KG1 (cell line): ENCODE measurements at places on chromosomes 5 and 9.

DNA sequence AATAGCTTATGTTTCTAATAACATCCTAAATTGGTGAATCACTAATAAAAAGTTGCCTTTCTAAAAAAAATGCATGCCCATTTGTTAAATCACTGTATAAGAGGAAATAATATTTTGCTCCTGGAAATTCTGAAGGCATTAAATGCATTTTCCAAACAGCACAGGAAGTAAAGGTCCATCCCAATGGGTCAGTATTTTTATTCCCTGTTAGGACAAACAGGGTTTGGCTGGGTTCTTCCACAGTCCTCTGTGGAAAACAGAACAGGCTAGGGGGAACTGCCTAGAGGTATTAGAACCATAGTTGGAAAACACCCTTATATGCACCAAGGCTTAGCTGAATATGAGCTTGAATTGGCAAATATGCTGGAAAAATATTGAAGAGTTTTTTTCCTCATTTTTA lies 85.2 kb downstream of the OXCT1 start:
- DNase-seq: no peak

DNA sequence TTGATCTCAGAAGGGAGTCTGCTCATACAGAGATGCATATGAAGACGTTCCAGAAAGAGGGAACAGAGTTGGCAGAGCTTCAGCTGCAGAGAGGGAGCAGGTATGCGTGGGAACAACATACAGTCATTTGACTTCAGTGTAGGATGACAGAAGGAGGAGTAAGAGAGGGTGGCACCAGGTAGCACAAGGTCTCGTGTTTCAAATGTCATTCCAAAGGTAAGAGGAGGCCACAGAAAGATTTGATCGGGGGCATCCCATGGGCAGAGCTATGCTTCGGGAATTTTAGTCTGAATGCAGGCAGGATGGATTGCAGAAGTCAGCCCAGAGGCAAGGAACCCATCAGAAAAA lies 367.1 kb downstream of the CDK5RAP2 start:
- no peak for DNase-seq

DNA sequence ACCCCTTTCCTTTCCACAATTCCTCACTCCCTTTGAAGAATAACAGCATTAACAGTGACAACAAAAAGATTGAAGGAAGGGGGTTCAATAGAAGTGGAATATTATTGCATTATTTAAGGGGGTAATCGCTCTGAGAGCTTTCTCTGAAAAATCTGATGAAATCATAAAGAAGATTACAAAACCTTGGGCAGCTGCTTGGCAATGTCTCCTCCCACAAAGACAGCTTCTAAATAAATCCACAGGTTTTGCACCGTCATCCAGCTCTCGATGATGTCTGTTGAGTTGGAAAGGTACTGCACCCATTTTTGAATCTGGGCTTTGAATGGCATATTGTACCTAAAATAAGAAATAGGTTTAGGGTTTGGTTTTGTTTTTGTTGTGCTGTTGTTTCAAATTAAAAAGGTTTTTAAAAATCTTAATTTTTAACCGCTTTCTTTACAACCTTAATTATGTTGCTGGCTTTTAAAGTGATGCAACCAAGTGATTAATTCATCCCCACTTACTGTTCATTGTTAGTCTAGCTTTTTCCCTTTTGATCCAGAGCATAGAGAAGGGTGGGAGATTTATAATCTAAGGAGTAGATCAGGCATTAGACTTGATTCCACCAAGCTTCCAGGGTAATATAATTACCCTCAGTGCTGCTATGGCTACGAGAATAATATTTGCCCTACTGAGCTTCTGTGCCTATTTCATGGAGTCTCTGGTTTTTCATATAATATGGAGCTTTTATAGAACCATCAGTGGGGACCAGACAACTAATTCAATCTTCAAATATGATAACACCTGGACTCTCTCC lies 85.0 kb downstream of the DNAH5 start:
- no peak for DNase-seq

DNA sequence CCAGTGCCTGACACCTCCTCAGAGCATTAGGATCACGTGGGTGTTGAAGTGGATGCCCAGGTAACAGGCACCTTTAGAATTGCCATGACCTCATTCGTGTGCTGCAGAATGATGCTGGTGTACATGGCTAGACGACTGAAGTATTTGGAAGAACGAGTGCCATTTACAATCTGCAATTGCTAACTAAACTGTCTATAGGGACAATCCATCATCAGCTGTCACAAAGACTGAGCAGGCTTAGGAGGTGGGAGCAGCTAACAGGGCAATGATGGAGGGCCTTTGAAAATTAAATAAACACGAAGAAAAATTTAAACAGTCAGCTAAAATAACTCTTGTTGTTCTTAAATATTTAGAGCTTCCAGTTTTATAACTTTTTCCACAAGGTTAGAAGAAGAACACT lies 375.8 kb downstream of the GADD45G start:
- no peak for DNase-seq

DNA sequence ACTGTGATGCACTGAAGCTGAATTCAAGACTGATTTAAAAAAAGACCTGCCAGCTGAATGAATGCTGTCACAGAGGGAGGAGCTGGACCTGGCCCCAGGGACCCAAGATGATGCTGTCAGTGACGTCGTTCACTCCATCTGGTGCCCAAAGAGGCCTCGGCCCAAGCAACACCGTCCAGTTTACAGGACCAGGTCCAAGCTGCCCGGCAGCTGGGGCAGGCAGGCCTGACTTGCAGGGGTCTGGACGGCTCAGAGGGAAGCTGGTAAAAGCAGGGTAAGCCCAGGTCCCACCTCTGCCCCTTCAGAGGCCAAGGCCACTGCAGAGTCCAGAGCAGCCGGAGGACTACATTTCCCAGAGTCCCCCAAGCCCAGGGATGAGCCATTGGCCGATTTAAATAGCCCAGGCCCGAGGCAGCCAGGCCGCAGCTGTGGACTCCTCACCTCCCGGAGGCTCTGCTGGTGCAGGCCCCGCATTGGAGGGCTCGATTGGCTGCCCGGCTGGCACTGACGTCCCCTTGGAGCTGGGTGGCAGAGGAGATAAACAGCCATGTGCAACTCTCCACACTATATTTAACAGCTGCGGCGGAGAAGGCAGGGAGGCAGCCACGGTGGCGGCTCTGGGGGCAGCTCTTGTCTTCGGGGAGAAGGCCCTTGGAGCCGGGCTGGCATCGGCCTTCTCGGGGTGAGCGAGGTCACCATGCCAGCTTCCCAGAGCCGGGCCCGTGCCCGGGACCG lies at the start of gene PLPP7:
Gene PLPP7 (plus strand): TSS at position 423 of the 735 bp plus-strand sequence. CDS start 275 bp downstream, at position 698.
- DNase-seq: no peak

GRCh38 chr5:59496524-59497134 lies 396.9 kb downstream of the PDE4D start:
- DNase-seq: no peak

GRCh38 chr5:1938310-1939000 lies 55.7 kb upstream of the IRX4 start:
- DNase-seq: no peak

DNA sequence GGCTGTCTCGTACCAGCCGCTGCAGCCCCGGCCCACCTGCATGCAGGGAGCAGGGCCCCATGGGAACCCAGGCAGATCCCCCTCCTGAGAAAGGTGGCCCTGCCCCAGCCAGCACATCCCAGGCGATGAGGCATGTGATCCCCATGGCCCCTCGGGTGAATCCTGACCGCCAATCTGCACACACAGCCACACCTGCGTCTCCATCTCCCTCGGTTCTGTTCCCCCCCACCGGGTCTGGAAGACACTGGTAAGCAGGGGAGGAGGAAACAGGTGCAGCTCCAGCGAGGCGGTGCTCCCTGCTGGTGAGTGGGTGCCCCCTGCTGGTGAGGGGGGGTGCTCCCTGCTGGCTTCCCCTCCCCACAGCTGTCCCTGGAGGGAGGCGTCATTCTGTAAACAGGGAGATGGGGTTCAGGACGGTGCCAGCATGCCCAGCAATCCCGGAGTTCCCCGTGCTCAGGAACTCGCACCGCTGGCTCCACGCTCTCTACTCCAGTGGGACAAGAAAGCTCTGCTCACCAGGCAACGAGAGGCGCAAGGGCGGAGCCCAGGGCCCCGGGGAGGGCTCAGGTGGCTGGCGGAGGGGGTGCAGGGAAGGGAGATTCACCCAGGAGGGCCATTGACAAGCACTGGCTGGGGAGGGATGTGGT lies 28.4 kb upstream of the SLC12A7 start:
- DNase-seq: peak; percentile 6

DNA sequence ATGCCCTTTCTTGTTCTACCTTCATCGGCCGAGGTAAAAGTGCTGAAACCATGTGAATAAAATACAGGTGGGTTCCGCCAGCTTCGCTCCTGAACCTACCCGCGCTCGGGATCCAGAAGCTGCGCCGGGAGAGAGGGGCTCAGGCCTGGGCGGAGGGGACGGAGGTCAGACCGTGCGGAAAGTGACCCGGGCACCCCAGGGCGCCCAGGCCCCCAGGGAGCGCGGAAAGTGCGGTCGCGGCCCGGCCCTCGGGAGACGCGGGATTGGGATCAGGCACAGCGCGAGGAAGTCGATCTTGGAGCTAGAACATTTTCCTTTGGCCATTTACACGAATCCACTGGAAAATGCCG lies 329 bp downstream of the SYK start:
- DNase-seq: no peak

DNA sequence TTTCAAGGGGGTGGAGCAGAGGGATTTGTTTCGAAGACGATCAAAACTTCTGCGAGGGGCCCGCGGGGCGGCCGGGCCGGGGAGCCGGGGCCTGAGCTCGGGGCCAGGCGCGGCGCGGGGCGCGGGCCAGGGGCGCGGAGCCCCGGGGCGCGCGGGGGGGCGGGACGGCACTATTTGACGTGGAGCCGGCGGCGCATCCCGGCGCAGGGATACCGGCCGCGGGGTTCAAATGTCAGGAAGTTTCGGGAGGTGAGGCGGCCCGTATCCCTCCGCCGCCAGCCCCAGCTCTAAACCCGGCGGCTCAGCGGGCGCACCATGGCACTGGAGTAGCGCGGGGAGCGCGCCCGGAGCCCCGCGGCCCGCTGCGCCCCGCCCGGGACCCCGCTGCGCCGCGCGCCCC lies at the start of gene LMX1B:
Gene LMX1B (plus strand): TSS at position 278 of the 400 bp plus-strand sequence. CDS start 522 bp downstream, outside the sequence.
- no peak for DNase-seq

- no peak for DNase-seq
These were observed 674 bp downstream of the C5orf15 start for GRCh38 chr5:133967698-133968203.

DNA sequence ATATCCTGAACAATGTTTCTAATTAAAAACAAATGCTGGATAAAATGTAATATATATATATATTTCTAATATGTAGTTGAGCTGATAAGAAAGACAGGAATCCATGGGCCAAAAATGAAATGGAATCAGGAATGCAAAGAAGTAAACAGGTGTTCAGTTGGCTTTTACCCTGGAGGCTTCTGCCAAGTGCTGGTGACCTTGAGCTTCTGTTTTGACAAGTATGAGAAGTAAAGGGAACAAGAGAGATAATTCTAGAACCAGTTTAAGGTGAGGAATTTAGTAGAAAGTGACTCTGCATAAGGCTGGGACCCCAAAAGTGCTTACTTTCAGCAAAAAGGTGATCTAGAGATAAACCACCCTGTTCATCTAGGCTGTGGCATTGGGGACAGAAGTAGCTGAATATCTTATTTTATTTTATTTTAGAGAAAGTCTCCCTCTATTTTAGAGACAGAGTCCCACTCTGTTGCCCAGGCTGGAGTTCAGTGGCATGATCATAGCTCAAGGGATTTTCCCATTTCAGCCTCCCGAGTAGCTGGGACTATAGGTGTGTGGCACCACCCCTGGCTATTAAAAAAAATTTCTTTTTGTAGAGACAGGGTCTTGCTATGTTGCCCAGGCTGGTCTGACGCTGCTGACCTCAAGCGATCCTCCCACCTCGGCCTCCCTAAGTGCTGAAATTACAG lies 27.0 kb downstream of the DCAF10 start:
- DNase-seq: no peak

DNA sequence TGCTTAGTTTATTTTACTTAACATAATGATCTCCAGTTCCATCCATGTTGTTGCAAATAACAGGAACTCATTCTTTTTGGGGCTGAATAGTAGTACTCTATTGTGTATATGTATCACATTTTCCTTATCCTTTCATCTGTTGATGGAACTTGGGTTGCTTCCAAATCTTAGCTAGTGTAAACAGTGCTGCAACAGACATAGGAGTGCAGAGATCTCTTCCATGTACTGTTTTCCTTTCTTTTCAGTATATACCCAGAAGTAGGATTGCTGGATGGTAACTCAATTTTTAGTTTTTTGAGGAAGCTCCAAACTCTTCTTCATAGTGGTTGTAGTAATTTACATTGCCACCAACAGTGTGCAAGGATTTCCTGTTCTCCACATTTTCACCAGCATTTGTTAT lies 138.8 kb upstream of the POC5 start:
- DNase-seq: no peak

GRCh38 chr9:112911736-112912135 lies 21.1 kb upstream of the SLC46A2 start:
- no peak for DNase-seq

- no peak for DNase-seq
These were observed 1717.2 kb upstream of the C9orf72 start for GRCh38 chr9:29290516-29290915.

GRCh38 chr5:172678902-172679301 lies 37.8 kb downstream of the NEURL1B start:
- no peak for DNase-seq

DNA sequence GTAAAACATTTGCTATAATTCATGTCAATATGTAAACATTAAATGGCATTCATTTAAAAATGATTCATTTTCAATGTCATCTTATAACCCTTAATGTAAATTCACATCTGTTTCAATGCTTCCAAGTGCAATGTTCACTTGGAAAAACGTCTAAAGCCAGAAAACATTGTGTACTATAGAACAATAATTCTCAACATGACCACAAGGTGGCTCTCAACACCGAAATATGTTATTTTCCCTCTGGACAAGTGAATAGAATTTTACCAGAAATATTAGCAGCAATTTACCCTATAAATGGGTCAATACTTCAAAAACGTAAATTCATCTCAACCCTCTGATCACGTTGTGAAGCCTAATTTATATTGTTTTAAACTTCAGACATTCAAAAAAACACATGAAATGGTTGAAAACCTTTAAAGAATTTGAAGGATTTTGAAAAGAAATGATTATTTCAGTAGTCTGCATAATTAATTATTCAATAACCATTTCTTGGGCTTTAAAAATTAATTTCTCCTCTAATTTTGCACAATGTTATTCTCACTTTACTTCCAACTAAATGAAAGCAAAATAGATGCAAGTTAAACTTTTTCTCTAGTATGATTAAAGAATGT lies 11.0 kb downstream of the CDH10 start:
- DNase-seq: no peak

DNA sequence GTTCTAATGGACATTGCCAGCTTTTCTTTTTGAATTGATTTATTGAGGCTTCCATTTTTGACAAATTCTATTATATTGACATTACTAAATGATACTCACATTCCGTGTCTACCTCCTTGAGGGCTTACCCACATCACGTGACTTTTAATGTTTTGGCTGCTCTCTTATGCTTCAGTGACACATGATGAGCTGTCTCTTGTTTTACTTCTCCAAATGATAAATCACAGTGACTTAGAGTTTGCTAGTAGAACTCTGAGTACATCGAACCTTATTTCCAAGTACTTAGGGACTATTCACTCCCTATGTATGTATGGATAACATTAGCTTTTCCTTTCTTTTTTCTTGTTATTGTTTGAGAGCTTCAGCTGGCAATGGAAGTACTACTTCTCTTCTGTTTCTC lies 169.8 kb upstream of the KCNN2 start:
- DNase-seq: no peak

GRCh38 chr5:132962429-132963021 lies 909 bp downstream of the AFF4 start:
- DNase-seq: no peak
